ENCODE measurements at places on chromosomes 3 and 15.

DNA sequence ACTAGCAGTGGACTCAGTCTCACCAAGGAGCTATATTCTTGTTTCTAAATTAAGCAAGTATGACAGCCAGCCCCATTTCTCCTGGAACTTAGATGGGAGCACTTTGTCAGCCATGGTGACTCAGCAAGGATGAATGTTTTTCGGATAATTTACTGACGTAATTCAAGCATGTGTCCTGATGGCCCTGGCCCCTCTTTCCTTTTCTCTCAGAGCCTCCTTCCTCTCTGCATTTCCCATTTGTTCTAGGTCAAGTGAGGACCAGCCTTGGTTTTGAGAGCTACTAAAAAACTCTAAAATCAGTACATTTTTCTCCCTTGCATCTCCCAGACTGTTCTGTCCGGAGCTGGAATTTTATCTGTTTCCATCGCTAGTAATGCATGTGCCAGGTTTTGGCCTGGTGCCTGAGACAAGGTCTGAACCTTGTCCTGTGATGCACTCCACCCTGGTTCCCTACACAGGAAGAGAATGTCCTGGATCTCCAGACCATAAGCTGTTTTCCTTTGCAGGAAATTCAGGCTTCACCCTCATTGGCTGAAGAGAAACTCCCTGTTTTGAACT, 256.6 kb upstream of the ROPN1 start:
- DNase-seq, result no peak

DNA sequence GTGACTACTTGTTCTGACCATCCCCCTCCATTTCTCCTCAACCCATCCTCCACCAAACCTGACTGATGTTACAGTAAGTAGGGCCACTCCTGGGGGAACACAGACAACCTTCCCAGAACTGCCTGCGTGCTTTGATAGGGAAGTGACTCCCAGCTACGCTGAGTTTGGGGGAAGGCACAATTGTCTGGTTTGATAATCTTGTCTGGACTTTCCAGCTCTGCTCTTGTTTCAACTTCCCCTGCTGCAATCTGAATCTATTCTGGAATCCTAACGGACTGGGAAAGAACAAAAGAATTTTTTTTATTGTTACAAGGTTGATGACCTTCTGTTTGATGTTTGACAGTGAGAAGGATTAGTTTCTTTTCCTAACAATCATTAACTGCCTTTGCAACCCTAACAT, 895.6 kb downstream of the ROBO1 start:
- DNase-seq, result no peak

DNA sequence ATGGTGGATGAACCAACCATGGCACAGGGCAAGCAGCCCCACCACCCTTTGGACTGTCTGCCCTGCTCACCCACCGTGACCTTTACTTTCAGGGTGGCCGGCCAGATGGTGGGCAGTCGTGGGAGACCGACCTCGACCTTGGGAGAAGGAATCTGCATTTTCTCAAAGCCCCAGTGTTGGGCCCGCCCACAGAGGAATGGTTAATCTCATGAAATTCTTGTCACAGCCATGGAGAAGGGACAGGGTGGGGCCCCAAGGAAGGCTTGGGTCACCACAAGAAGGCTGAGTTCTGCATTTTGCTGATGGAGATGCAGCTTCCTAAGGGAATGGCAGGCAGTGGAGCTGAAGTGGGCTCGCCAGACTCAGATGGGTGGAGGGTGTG, 2.9 kb downstream of the PLXND1 start:
- no peak for DNase-seq

- peak; percentile 36 for DNase-seq
Observed at GRCh38 chr3:39809995-39810595, 686 bp downstream of the MYRIP start.

DNA sequence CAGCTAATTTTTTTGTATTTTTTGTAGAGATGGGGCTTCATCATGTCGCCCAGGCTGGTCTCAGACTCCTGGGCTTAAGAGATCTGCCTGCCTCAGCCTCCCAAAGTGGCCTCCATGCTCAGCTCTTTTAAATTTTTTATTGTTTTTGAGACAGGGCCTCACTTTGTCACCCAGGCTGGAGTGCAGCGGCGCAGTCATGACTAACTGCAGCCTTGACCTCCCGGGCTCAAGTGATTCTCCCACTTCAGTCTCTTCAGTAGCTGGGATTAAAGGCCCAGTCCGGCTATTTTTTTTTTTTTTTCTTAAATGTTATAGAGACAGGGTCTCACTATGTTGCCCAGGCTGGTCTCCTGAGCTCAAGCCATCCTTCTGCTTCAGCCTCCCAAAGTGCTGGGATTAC, 15.1 kb upstream of the BAHD1 start:
- DNase-seq, result no peak
